ENCODE measurements at places on chromosomes 7 and 10.

DNA sequence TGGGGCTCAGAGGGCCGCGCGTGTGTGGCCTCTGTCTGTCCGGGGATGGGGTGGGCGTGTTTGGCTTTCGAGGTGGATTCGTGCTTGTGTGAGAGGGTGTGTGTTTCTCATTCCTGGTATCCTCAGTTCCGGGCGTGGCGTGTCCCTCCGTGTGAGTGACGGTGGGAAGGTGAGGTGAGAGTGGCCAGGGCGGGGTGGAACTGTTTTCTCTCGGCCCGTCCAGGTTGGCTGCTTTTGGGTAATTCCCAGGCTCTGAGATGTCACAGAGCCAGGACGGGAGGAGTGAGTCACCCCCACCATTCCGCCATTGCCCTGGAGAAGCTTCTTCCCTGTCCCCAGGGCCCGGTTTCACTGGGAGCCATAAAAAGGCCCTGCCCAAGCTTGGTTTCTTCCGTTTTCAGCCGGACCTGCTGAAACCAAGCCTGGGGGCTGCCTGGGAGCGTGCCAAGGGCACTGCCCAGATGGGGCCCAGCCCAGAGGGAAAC, 21.3 kb upstream of the CLDN4 start:
- DNase-seq = peak; percentile 41

DNA sequence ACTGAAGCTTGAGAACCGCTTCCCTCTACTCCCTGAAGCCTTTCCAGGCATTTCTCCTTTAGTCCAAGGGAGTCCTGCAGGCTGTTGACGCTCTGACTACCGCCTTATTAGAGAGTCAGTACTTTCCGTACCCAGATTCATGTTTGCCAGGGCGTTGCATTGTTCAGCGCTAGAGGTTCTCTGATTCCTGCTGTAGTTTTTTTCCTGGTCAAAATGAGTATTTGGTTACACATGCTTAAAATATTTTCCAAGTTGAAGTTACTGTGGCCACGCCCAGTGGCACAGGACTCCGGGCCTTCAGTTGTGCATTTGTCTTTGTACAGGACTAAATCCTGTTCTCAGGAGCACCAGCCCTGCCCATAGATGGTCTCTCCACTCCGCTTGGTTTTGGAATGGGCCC, 7.9 kb downstream of the MTURN start:
- peak; percentile 57 for DNase-seq

DNA sequence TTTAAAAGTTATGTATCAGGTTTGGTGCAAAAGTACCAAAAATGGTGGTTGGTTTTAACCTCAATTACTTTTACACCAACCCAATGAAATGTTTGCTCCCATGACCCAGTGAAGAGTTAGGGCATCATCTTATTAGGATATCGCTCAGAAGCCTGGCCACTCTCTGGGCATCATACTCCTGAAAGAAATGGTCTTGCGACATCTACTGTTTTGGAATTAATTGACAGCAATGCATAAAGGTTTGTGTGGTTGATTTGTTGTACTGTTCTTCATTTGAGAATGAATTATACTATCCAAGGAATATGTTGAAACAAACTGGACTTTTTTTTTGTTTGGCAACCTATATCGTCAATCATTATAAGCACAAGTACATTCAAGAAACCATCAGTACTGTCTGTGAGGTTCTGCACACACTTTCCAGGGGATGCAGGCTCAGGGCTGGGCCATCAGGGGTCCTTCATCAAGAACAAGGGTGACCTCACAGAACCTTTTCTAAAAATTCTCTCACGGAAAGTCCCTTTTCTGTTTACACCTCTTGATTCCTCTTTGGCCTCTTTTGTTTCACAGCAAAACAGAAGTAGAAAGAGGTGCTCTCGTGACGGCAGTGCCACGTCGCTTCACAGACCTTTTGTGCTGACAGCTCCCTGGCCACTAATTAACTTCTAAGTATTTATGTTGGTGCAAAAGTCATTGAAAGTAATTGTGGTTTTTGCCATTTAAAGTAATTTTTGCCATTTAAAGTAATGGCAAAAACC, 117.2 kb upstream of the KLF6 start:
- DNase-seq = no peak

- no peak for DNase-seq
These were observed 295.3 kb upstream of the PRKCQ start for GRCh38 chr10:6875269-6875865.

- no peak for DNase-seq
These were observed 39.1 kb upstream of the PARD3 start for GRCh38 chr10:34854147-34854601.

DNA sequence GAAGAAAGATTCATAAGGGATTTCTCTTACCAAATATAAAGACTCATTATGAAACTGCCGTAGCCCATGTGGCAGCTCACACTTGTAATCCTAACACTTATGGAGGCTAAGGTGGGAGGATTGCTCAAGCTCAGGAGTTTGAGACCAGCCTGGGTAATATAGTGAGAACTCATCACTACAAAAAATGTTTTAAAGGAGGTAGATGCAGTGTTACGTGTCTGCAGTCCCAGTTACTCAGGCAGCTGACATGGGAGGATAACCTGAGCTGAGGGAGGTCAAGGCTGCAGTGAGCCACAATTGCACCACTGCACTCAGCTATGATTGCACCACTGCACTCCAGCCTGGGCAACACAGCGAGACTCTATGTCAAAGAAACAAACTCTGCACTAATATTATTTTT, 18.1 kb upstream of the DNA2 start:
- no peak for DNase-seq

DNA sequence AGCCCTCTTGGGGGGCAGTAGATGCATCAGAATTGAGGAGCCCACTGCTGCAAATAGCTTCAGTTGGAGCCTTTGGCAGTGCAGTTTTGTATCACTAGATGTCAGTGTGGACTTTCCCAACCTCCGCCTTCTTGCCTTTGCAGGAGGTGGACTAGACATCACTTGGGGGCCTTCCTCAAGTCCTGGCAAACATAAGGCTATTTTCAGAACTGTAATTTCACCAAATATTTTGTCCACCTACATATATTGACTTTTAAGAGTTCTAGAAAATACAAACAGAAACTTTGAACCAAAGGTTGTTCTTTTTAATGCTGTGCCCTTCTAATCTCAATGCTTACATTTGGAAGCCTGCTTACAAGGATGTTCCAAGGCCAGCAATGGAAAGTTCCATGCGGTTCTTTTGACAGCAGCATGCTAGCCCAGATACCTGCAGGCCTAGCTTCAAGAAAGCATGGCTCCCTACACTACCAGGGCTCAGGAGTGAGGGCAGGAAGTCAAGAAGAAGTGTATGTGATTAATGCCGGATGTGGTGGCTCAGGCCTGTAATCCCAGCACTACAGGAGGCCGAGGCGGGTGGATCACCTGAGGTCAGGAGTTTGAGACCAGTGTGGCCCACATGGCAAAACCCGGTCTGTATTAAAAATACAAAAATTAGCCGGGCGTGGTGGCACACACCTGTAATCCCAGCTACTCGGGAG, 8.0 kb upstream of the ZNRF2 start:
- no peak for DNase-seq

GRCh38 chr10:47329855-47330254, 7.6 kb downstream of the GDF2 start:
- DNase-seq = no peak

GRCh38 chr10:44293306-44293778, 91.6 kb downstream of the CXCL12 start:
- DNase-seq = peak; percentile 61

GRCh38 chr10:17335065-17335464, 107.0 kb downstream of the VIM start:
- DNase-seq = no peak

DNA sequence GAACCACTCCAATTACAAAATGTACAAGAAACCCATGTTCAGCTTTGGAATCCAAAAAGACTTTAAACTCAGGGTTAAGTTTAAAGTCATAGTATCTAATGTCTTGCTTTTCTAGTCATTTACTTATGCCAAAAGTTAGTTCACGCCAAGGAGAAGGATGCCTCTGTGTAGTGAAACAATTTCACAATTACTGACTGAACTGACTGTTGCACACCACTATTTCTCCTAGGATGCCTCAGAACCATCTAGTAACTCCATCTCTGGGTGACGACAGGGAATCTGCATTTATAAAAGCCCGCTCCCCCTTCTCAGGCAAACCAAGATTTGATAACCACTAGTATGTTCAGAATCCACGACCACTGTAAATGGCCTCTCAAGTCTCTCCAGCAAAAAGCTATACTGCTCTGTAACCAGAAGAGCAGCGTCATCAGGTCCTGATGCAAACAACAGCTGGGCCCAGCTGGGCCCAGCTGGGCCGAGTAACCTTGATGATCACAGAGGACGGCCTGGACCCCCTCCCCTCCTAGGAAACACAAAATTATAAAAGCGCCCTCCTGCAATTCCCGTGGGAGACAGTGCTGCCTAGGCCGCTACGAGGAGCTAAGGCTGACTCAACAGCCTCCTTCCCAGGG, 680 bp upstream of the ADO start:
- DNase-seq = no peak

DNA sequence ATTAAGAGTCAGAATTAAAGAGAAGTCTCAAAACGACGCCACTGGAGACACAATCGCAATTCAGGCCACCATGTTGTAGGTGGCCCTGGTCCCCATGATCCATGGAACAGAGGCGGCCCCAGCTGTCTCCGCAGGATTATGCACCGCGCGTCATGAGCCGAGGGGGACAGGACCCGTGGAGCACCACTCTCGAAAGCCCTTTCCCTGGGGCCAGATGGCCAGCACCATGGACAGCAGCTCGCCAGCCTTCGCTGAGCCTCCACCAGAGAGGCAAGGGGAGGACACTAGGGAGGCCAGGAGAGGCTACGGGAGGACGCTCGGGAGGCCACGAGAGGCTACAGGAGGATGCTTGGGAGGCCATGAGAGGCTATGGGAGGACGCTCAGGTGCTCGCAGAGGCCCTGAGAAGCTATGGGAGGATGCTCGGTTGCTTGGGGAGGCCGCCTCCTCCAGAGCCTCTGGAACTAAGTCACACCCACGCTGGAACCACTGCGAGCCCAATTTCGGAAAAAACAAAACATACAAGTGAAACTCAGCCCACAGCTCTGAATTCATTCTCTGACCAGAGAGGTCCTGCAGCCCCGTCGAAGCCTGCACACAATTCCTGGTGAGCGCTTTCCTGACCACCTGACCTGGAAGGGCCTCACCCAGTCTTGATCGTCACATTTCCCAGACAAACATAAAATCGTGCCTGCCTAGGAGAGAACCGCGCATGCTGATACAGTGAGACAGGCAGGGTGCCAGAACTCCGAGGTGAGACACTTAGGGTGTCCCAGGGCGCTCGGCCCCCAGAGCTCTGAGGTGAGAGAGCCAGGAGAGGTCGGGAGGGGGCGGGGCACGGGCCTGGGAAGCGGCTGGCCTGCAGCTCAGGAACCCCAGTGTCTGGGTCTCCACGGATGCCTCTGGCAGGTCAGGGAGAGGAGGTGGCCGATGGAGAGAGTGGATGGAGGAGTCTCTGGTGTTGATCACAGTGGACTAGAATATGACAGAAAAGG, 224.4 kb downstream of the PTPRN2 start:
- DNase-seq = peak; percentile 45

- DNase-seq = peak; percentile 28
These were observed 61.8 kb downstream of the OAT start for GRCh38 chr10:124356701-124357560.

- no peak for DNase-seq
These were observed 15.0 kb downstream of the GARIN1A start for GRCh38 chr7:128687131-128687530.

- DNase-seq = no peak
These were observed 108.0 kb downstream of the CREB5 start for GRCh38 chr7:28520074-28521015.

DNA sequence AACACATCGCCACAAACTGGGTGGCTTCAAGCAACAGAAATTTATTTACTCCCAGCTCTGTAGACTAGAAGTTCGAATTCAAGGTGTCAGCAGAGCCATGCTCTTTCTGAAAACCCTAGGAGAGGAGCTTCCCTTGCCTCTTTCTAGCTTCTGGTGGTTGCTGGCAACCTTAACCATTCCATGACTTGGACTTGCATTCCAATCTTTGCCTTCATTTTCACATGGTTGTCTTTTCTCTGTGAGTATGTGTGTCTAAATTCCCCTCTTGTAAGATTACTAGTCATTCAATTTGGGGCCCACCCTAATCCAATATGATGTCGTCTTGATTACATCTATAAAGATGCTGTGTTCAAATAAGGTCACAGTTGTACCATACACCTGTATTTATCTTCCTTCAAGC, 65.9 kb upstream of the PRKG1 start:
- DNase-seq = no peak

- DNase-seq = no peak
These were observed 953.3 kb downstream of the XPNPEP1 start for GRCh38 chr10:108970016-108970415.

GRCh38 chr7:89605362-89605761, 548.9 kb upstream of the STEAP1 start:
- DNase-seq = no peak

DNA sequence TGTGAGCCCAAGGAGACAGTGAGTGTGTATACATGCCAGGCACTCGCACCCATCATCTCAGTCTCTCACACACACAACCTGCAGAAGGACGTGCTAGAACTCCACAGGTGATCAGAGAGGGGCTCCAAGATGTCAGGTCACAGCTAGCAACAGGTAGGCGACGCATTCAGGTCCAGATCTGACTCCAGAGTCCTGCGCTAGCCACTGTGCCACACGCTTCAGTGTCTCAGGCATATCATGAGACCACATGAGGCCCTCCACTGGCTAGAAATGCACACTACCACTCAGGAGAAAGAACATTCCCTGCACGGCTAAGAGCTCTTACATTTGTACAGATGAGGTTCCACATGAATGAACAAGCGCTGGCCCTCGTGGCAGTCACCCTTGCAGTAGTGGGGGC, 11.5 kb downstream of the AKR1B1 start:
- no peak for DNase-seq

- no peak for DNase-seq
These were observed 39.8 kb upstream of the DNAJC1 start for GRCh38 chr10:22043327-22043633.

DNA sequence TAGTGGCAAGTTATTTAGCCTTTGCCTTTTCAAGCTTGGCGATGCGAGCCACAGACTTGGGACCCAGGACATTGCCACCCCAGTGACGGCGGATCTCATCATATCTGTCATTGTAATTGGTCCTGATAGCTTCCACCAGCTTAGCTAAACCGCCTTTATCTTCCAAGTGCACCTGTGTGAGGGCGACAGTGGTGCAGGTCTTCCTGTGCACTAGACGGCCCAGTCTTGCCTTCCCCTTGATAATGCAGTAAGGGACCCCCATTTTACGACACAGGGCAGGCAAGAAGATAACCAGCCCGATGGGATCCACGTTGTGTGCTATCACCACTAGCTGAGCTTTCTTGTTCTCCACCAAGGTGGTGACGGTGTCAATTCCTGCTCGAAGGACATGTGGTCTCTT, 99.6 kb upstream of the ITGB1 start:
- DNase-seq = no peak
